ENCODE measurements at places on chromosomes 16 and 17.

- no peak for DNase-seq
These were observed 78.5 kb downstream of the TUBD1 start for GRCh38 chr17:59814276-59814675.

GRCh38 chr17:81034168-81034777, 678 bp upstream of the BAIAP2 start:
- DNase-seq = no peak

DNA sequence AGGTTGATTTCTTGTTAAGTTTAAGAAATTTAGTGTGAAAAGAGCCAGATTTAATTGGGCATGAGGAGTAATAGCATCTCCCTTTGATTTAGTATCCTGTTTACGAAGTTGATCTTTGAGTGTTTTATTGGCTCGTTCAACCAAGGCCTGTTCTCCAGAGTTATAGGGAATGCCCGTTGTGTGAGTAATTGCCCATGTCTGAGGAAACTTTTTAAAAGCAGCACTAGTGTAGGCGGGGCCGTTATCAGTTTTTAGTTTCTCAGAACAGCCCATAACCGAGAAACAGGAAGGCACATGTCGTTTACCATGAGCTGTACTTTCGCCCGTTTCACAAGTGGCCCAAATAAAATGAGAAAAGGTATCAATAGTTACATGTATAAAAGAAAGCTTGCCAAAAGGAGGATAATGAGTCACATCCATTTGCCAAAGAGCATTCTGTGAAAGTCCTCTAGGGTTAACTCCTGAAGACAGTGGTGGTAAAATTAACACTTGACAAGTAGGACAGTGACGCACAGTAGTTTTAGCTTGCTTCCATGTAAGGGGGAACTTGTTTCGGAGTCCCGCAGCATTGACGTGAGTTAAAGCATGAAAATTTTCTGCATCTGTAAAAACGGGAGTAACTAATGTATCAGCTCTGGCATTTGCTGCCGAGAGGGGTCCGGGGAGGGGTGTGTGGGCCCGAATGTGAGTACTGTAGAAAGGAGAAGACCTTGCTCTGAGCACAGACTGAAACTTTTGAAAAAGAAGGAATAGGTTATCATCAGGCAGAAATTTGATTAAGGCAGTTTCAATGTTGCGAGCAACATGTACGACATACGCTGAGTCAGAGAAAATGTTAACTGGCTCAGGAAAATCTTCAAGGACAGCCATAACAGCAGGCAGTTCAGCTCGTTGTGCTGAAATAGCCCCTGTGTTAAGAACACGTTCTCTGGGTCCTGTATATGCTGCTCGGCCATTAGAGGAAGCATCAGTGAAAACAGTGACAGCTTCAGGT, 18.5 kb upstream of the KCTD5 start:
- DNase-seq = no peak

GRCh38 chr16:85270374-85270773, 158.1 kb upstream of the CIBAR2 start:
- DNase-seq = no peak

DNA sequence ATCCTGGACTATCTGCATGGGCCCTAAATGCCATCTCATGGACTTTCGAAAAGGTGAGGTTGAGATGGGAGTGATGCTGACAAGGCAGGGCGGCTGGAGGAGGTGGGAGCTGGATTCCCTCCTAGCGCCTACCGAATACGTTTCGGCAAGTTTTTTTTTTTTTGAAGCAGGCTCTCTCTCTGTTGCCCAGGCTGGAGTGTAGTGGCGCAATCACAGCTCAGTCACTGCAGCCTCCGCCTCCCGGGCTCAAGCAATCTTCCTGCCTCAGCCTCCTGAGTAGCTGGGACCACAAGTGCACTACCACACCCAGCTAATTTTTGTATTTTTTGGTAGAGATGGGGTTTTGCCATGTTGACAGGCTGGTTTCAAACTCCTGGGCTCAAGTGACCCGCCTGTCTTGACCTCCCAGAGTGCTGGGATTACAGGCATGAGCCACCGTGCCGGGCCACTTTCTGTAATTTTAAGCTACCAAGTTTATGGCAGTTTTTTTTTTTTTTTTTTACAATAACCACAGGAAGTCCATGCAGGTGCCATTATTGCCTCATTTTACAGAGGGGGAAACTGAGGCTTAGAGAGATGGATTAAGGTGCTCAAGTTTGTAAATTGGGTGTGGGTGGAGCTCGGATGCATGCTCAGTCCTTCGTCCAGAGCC, 246.4 kb downstream of the PRKCA start:
- DNase-seq = no peak

GRCh38 chr17:22138861-22139469, 446.6 kb downstream of the KCNJ18 start:
- no peak for DNase-seq

DNA sequence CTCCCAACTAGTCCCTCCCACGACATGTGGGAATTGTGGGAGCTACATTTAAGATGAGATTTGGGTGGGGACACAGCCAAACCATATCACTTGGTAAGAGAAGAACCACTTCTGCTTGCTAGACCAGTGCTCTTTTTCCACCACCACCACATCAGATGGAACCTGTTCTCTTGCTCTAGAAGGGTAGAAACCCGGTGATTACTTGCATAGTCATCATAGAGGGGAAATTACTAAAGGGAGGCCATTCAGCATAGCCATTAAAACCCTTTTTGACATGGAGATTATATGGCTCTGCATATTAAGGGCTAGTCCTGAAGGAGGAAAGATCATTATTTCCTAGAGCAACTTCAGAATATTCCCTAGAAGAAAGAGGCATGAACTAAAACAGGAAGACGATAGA, 1188.0 kb downstream of the CDH11 start:
- DNase-seq = no peak

DNA sequence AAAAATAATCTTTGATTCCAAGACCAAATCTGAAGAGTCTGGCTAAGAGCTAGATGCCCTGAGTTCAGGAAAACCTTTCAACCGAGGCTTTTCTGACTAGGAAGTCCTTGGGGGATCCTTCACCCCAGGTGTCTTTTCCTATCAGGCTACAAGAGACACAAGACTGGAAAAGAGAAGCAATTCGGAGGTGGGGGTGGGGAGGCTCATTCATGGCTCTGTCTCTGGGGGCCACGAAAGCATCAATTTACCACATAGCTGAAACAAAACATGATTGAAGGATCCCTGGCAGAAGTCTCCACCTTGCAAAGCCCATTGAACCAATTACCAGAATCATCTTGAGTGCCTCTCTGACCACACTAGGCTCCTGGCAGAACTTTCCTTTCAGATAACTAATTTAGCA, 239.8 kb upstream of the SALL1 start:
- DNase-seq = no peak

DNA sequence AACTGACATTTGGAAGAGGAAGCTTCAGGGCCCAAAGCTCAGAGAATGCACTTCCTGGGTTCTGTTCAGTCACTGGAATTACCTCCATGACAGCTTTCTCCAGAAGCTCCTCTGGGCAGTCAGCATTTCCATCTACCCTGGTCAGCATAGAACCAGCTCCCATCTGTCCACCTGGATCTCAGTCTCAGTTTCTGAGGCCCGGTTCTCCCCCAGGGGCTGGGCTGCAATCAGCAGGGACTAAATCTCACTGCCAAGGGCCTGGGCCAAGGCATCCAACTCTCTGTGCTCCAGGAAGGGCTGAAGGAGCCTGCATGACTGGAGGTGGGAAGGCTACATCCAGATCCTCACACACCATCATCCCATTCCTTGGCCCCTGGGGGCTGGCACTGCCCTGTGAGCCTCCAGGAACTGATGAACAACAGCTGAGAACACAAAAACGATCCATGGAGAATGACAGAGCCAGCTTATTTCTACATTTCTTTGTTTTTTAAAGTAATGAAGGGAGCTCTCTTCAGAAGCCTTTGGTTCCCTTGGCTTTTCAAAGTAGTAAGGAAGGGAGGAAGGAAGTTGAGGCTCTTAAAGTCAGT, 66.3 kb upstream of the MRTFB start:
- DNase-seq = no peak

DNA sequence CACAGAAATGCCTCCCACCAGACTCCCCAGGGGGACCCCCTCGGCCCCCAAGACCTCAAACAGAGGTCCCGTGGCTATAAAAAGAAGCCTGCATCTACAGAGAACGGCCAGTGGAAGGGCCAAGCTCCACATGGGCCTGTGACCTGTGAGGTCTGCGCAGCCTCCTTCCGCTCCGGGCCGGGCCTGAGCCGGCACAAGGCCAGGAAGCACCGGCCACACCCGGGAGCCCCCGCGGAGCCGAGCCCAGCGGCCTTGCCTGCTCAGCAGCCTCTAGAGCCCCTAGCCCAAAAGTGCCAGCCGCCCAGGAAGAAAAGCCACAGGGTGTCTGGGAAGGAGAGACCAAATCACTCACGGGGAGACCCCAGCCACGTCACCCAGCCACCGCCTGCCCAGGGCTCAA, 18.3 kb upstream of the ZFPM1 start:
- DNase-seq = no peak

DNA sequence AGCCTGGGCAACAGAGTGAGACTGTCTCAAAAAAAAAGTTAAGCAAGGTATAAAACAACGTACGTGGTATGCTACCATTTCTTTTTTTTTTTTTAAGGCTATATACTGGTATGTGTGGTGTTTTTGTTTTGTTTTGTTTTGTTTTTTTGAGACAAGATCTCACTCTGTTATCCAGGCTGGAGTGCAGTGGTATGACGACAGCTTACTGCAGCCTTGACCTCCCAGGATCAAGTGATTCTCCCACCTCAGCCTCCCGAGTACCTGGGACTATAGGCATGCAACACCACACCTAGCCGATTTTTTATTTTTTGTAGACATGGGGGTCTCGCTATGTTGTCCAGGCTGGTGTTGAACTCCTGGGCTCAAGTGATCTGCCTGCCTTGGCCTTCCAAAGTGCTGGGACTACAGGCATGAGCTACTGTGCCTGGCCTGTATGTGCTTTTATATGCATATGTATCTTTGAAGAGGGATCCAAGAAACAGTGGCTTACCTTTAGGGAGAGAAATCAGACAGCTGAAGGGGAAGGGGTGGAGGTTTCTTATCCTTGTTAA, 6.5 kb downstream of the CENPV start:
- no peak for DNase-seq

DNA sequence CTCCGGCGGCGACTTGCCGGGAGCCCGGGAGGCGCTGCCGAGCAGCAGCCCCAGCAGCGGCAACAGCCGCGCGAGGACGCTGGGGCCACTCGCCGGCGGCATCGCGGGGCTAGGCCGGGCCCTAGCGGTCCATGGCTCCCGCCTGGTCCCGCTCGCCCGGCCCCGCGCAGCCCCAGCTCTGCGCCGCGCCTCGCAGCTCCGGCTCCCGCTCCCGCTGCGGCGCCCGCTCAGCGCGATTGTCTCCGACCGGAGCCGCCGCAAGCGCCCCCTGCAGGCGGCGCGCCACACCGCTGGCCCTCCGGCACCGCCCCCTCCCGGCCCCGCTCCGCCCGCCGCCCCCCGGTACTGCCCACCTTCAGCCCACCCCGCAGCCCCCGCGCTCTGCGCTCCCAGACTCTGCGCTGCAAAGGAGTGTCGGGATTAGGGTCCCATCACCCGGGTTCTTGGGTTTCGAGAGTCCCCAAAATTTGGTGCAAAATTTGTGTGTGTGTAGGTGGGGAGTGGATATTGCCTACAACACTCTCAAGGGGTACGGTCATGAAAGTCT, at the start of gene FAM171A2:
FAM171A2 (minus strand) TSS at position 241 of the 547 bp plus-strand sequence; CDS start at position 102, 139 bp downstream.
- peak; percentile 46 for DNase-seq

GRCh38 chr16:89210165-89210903, 7.2 kb upstream of the ZNF778 start:
- no peak for DNase-seq

GRCh38 chr17:79047291-79047920, 23.4 kb downstream of the C1QTNF1 start:
- DNase-seq = no peak

DNA sequence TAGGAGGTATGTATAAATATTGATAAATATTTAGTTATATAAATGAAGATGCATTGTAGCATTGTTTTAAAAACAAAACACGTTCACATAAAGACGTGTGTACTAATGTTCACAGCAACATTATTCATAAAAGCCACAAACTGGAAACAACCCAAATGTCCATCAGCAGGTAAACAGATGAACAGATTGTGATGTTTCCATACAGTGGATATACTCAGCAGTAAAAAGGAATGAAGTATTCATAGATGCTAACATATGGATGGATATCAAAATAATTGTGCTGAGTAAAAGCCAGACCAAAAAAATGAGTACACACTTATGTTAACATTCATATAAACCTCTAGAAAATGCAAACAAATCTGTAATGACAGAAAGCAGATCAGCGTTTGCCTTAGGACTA, 6.0 kb downstream of the CENPN start:
- no peak for DNase-seq

- DNase-seq = no peak
These were observed 67.9 kb downstream of the HIC1 start for GRCh38 chr17:2122641-2123302.

DNA sequence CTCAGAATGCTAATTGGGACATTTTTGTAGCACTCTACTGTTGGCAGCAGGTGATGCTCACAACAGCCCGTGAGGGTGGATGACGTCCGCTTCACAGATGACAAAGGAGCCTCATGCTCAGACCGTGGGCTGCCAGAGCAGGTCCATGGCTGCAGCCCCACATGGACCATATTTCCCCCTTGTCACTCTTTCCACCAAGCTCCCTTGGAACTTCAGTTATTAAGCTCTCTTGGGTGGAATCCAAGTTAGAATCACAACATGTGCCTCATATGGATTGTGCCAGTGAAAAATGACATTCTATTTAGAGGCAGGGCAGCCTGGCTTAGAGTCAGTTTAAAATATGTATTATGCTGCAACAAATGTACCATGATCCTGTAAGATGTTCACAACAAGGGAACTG, 33.2 kb upstream of the STH start:
- no peak for DNase-seq

DNA sequence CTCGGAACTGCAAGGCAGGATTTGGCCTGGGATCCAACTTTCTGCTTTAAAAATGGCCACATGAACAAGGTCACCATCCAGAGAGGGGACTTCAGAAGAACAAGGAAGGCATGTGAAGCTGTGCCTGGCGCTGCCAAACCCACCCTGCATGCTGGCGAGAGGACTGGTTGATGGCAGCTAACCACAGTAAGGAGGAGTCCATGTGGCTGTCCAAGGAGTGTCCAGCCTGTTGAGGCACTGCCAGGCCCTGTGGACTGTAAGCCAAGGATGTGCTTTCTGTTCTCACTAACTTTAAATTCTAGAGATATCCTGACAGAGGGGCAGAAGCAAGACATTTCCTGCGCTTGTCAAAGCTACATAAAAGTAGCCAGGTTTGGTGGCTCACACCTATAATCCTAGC, 40.4 kb downstream of the CDK5R1 start:
- no peak for DNase-seq

- no peak for DNase-seq
These were observed 1.9 kb downstream of the GIT1 start for GRCh38 chr17:29587591-29587990.

DNA sequence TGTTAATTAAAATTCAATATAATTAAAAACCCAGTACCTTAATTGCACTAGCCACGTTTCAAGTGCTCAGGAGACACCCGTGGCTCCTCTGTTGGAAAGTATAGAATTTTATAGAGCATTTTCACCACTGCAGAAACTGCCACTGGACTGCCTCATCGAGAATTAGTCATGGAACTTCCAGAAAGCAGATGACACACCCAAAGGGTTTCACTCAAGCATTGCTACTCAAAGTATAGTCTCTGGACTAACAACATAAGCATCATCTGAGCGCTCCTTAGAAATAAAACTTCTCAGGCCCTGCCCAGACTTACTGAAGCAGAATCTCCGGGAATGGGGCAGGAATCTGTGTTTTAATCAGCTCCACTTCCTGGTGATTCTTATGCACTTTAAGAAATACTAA, 63.5 kb upstream of the GPR139 start:
- no peak for DNase-seq

GRCh38 chr17:43611230-43611969, 50.3 kb downstream of the MEOX1 start:
- DNase-seq = no peak
